ENCODE measurements at places on chromosomes 2 and 18. TPM values are rescaled to one million over a fixed set of nuclear protein-coding genes. Genes with fewer than 3 reads are reported as not detected.

- no peak for DNase-seq
Measured at GRCh38 chr2:36147670-36148390, 207.7 kb upstream of the CRIM1 start.

The DSEL gene
- 164 TPM for total RNA-seq

- no peak for DNase-seq
Measured at GRCh38 chr2:8996006-8996405, 7.5 kb downstream of the MBOAT2 start.

The EVA1A gene
- total RNA-seq, result 21.4 TPM

The KIF1A gene
- 0.75 TPM for total RNA-seq

The MYO5B gene
- 6.3 TPM for total RNA-seq

- no peak for DNase-seq
Measured at GRCh38 chr2:49845671-49846070, 691.4 kb upstream of the FSHR start.
